Activated CD4-positive, alpha-beta T cell treated with anti-CD3 and anti-CD28 coated beads, Interleukin-2, amount 50 U/mL, for 4 hours (primary cell): ENCODE measurements at places on chromosomes 2 and 18.

DNA sequence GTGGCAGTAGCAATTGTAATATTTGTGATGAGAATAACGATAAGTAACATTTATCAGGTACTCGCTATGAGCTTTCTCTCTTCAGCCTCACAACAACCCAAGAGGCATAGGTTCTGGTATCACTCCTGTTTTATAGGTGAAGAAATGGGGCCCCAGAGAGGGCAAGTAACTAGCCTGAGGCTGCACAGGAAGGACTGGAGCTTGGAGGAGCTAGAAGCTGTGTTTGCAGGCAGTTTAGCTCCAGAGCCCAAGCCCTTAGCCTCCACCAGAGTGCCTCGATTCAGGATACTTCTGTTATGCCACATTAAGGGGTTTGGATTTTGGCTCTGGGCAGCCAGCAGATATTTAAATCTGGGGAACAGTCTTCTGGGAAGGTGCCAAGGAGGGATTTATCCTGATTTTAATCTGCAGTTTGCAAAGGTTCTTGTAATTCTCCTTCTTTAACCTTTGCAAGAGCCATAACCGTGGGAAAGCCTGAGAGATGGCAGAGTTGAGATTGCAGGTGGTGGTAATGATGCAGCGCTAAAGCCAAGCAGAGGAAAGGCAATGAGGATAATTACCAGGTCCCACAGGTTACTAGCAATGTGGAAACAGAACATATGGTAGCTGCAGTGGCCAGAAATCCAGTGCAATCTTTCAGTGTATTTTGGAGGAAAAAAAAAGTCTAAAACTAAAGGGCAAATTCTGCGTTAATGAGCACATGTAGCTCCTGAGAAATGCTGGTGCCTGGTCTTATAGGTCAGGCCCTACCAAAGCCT, 9.1 kb downstream of the MOCOS start:
- no peak for DNase-seq

DNA sequence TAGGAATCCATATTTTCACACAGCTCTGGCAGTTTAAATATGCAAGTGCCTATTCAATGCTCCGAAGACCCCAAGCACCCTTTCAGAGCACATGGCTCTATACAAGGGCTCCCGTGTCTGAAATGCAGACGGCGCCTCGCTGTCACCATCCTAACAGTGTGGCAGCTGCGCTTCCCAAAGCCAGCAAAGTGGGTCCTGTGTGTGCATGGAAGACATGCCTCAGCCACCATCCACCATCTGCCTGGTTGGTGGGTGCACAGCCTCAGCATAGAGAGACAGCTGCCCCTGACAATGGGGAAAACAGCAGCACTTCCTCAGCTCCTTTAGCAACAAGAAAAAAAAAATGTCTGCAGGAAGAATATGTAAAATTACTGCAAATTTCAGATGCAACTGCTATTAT, 218.1 kb downstream of the SP3 start:
- DNase-seq, result no peak

- DNase-seq, result no peak
Observed at GRCh38 chr2:109724533-109725460, 69.3 kb upstream of the RGPD5 start.

DNA sequence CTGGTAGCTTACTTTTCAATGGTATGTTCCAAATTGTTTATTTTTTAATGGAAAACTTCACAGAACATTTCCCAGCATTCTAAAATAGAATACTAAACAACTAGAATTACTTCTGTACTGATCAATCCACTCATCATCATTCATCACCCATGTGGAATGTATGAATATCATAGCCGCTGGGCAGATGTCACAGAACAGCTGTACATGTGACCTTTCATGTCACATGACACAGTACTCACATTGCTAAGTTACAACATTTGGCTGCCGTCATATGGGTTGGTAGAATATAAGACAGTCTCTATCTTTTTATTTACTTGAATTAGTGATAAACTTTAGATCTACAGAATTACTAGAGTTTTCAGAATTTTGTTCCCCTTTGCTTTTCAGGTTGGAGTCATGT, 387.6 kb downstream of the ZEB2 start:
- no peak for DNase-seq

DNA sequence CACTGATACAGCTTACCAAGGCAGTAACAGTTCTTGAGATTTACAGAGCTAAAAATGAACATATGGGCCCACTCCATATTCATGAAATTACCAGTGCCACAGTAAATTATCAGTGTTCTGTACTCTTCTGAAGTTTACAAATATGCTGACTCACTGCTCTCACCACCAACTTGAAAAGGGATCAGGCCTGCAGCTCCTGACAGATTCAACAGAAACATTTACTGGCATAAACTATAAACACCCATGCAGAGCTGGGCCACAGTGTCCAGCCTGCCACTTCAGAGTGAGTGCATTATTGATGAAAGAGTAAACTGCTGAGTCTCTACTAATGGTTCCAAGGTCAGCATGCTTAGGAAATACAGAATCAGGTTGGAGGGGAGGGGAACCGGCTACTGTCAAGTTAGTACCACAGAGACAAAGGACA, 83.1 kb downstream of the FARSB start:
- no peak for DNase-seq

GRCh38 chr18:74276609-74277008, 15.2 kb downstream of the CYB5A start:
- DNase-seq, result no peak

DNA sequence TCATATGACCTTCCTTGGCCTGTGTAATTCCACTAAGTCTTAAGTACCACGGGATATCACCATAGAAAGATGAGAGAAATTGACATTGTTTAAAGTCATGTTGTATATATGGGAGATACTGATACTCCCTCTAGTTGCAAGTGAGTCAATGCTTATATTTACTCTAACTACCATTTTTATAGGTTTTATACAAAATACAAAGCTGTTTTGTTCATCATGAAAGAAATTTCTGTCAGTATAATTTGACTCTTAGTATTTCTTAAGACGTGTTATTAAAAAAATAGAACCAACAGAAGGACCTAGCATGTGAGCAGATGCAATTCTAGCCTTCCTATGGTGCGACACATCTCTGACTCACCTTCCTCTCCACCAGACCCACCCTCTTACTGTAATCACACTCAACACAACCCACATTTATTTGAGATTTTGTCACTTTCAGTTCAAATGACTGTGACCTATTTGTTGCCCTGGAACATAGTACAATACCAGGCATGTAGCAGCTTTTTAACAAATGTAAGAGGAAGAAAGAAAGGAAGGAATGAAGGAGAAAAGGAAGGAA, 453.1 kb downstream of the CMPK2 start:
- no peak for DNase-seq

- no peak for DNase-seq
Observed at GRCh38 chr2:53498210-53498609, 269.4 kb upstream of the CHAC2 start.

DNA sequence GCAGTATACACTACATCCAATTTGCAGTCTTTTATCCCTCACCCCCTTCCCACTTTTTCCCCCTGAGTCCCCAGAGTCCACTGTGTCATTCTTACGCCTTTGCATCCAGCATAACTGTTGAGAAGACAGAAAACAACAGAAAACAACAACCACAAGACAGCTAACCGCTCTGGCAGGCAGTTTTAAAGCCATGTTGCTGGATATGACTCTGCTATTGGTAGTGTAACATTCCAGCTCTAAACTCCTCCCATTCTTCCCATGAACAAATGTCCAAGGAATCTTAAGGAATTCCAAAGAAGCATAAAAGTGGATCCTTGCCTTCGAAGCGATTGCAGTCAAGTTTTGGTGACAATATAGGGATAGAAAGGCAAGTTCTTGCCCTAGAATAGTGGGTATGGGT, 599.1 kb downstream of the NYAP2 start:
- DNase-seq, result no peak

GRCh38 chr2:119218478-119219064, 5.1 kb upstream of the STEAP3 start:
- no peak for DNase-seq

GRCh38 chr2:129469871-129470270, 509.6 kb upstream of the RAB6C start:
- no peak for DNase-seq

DNA sequence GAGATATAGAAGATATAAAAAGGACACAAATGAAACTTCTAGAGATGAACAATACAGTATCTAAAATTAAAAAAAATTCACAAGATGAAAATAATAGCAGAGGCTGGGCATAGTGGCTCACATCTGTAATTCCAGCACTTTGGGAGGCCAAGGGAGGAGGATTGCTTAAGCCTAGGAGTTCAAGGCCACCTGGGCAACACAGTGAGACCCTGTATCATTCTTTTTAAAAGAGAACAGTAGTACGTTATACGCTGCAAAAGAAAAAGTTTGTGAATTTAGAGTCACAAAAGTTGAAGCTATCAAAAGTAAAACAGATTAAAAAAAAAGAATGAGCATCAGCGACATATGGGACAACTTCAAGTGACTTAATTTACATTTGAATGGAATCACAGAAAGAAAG, 81.6 kb upstream of the ZFP36L2 start:
- no peak for DNase-seq

- no peak for DNase-seq
Observed at GRCh38 chr18:48227206-48227605, 182.0 kb downstream of the ZBTB7C start.

DNA sequence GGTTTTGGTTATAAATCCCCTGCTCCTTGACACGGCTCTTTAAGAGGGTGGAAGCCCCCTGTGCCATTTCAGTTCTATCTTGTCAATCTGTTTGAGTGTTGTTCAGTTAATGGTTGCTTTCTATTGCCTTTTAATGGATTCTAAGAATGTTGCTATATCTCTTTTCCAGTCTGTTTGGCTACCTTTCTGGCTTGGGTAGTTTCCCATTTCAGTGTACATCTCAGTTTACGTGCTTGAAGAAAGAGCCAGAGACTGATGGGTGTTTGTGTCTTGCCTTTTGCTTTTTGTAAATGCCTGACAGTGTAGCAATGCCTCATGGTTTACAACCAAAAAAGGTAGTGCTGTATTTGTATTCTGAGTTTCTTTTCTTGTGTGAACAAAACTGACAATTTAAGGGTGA, 45.3 kb downstream of the SPATS2L start:
- DNase-seq, result no peak

GRCh38 chr18:33898427-33898826, 320.4 kb downstream of the ASXL3 start:
- no peak for DNase-seq

GRCh38 chr18:3603421-3604234, 153.7 kb downstream of the TGIF1 start:
- no peak for DNase-seq

DNA sequence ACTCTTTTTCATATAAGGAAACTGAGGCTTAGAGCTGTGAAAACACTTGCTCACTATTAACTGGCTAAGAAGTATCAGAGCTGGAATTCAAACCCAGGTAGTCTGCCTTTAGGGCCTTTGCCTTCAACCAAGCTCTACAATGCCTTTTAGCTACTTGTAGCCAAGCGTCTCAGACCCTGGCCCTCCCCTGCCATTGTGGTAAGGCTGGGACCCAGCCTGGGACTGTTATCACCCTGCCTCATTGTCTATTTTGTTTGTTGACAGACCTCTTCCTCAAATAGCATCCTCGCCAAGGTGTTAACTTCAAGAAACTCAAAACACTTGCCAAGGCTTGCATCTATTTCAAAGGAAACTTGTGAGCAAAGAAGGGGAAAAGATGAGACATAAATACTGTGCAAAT, 76.7 kb upstream of the CD28 start:
- no peak for DNase-seq

- no peak for DNase-seq
Observed at GRCh38 chr2:118539290-118539689, 308.2 kb downstream of the EN1 start.

DNA sequence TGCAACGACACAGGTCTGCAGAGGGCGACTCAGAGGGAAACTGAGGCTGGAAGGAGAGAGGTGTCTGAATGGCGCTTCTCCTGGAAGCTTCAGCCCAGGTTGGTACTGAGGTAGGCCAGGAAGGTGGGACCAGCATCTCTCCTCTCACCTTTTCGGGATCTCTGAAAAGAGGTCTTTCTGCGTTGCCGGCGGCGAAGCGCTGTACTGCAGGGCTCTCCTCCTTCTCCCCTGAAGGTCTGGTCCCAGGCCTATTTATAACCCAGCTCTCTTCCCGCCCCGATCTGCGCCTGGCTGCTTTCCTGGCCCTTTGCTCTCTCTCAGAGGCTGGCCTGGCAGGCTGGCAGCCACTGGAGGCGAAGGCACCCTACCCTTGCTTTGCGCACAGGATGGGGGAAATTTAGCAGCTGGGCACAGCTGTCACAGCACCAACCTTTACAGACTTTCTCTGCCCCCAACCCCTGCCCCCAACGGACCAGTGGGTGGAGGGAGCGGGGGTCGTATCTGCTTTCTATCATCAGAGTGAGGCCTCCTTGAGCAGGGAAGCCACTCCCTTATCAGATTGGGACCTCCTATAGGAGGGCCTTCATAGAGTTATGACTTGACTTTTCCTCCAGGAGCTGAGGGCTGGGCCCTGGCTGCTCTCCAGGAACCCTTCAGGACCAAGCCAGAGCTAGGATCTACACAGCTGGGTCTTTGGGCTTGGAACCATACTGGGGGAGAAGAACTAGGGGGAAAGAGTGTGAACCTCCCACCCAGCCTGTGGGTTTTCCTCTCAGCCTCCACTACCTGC, 1.1 kb downstream of the DYSF start:
- no peak for DNase-seq

DNA sequence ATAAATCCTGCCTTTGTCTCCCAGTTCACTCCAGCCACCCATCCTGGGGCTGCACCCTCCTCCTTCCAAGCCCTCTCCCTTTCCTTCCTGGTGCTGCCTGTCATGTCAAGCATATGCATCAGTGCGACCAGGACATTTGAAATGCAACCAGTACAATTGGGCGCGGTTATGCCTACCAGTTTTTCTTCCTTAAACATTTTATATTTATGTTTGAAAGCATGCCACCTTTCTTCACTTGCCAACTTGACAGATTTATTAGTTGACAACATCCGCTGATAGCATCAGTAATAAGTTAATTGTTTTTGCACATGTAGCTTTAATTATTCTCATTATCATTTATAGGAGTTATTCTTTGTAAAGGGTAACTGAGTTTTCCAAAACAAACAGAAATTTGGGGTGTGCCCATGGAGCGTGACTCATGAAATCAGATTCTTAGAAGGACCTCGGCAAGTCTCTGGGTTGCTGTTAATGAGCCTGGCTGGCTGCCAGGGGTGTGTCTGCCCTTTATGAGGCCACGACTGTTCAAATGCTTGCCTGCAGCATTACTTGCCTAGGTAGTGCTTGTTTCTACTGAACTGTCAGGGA, 32.8 kb upstream of the IL1B start:
- DNase-seq, result peak; percentile 23

DNA sequence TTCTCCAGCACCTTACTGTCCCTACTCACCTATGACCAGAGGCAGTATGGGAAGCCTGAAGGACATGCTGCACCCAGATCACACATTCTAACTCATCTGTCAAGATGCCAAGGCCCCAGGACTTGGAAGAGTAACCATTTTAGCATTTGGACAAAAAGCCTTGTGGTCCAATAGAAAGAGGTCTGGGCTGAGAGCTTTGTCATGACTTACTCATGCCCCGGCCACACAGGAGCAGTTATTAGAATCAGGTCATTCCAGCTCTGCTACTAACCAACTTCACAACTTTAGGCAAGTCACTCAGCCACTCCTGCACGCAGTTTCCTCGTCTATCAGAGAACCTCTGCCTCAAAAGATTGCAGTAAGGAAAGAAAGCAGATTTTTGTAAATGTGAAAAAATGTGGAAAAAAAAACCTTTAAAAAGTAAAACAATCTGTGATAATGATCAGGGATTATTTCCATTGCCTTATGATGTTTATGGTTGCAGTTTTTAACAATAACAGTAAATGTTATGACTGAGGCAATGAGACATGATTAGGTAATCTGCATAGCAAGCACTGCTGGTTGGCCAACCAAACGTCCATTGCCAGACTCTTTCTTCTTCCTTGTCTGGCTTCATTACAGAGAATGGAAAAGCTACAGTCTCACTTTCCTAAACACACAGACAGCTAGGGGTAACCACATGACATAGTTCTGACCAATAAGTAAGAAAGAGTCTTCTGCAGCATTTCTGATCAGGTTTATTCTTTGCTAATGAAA, 255.4 kb upstream of the CHAC2 start:
- DNase-seq, result no peak
